ENCODE measurements at places on chromosomes 2 and 18.
A peak's percentile ranks its signal among the peaks of the same experiment; 100 is the strongest.

GRCh38 chr2:9247177-9247576 lies 40.6 kb downstream of the ASAP2 start:
- no peak for DNase-seq

DNA sequence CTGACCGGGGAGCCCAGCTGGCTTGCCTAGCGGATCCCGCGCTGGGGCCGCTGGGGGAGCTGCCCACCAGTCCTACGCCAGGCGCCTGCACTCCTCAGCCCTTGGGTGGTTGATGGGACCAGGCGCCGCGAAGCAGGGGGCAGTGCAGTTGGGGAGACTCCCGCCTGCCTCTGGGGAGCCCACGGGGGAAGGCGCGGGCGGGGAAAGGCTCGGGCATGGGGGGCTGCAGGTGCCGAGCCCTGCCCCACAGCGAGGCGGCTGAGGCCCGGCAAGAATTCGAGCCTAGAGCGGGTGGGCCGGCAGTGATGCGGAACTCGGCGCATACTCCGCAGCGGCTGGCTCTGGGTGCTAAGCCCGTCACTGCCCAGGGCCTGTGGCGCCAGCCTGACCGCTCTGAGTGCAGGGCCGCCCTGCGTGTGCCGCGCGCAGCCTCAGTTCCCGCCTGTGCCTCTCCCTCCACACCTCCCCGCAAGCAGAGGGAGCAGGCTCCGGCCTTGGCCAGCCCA lies 249.1 kb upstream of the TEKT4 start:
- DNase-seq, result no peak

DNA sequence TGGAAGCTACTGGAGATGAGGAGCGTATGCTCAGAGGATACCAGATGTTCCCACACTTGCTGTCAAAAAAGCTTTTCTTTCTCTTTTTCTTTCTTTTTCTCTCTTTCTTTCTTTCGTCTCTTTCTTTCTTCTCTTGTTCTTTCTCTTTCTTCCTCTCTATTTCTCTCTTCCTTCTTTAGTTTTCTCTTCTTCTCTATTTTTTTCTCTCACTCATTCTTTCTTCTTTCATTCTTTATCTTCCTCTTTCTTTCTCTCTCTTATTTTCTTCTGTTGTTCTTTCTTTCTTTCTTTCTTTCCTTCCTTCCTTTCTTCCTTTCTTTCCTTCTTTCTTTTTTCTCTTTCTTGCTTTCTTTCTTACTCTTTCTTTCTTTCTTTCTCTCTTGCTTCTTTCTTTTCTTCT lies 457.6 kb downstream of the CMPK2 start:
- DNase-seq, result no peak

DNA sequence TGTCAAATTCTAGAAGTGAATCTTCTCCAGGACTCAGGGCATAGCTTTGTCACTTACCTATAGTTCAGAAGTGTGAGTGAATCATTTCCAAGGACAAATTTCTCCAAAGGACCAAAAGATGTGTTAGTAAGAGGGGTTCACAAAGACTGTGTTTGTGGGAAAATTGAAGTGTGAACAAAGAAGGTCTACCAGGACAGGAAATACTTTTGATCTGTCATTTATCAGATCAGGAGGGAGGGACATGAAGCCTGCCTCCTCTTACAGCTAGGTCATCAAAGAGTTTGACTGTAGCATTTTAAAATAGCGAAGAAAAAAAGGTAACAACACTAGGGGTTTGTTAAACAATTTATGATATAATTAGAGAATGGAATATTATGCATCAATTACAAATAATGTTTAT lies 2.0 kb upstream of the CD28 start:
- DNase-seq, result no peak

DNA sequence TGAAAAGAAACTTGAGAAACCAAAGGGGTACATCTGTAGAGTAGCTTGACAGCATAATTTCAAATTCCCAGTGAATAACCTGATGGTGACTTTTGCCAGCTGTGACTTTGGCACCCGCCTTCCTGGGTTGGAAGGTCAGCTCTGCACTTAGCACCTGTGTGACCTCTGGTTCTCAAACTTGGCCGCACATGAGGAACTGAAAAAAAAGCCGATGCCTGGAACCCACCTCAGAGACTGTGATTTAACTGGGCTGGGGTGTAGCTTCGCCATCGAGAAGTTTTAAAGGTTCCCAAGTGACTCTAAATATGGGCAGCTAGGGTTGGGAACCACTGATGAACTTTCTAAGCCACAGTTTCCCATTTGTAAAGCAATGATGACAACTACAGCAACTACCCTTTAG lies 6.5 kb downstream of the EFEMP1 start:
- DNase-seq, result peak; percentile 28

DNA sequence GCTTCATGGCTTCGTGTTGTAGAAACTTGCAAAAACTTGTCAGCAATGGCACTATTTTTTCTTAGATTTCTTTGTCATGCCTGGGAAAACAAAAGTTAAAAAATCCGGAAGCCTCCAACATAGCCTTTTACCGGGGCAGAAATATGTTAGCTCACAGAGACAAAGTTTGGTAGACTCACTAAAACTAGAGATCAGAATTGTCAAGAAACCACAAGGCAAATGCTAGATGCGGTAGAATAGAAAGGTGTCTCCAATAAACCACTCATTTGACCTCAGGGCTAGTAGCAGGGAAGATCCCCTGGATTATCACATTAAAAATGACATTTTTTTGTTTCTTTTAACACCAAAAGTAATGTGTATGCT lies 405 bp downstream of the CASP10 start:
- DNase-seq, result no peak

- DNase-seq, result no peak
Observed at GRCh38 chr2:6644261-6644660, 221.4 kb downstream of the CMPK2 start.

DNA sequence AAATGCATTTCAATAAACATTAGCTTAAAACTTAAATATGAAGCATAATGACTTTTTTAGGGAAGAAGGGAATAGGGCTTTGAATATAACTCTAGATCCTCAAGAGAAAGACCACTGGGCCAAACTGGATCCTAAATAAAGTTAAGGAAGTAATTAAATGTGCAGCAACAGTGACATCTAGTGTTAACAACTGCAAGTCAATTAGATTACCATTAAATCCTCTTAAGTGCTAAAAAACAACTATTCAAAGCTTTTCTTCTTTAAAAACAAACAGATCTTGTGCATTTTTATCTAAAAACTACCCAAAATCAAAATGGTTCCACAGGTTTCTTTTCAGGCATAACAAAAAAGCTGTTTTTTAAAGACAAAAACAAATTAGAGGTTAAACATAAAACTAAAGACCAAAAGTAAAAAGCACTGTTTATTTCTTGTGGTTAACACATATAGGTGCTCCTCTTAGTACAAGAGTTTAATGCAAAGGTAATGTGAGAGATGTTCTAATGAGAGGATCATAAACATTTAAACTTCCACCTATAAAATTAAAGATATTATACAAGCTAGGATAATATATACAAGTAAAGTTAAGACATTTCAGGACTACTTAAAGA lies 111.4 kb downstream of the THADA start:
- DNase-seq, result peak; percentile 80

GRCh38 chr18:79788734-79789085 lies 9.0 kb upstream of the KCNG2 start:
- DNase-seq, result no peak

GRCh38 chr2:236336575-236337464 lies 72.6 kb upstream of the ASB18 start:
- no peak for DNase-seq

DNA sequence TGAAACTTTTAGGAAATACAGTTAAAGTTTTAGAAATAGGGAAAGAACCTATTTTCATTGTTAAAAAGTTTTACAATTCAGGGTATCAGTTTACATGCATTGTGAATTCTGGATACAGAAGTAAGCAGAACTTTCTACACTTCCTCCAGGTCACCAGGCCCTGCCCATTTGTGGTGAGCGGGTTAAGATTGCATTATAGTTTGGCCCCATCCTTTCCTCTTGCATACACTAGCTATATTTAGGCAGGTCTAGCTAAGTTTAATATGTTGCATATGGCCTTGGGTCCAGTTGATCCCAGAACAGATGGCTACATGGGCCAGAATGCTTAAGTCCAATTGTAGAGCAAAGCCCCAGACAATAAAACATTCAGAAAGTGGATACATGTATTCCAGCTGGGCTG lies 4.8 kb downstream of the VWA3B start:
- DNase-seq, result no peak

DNA sequence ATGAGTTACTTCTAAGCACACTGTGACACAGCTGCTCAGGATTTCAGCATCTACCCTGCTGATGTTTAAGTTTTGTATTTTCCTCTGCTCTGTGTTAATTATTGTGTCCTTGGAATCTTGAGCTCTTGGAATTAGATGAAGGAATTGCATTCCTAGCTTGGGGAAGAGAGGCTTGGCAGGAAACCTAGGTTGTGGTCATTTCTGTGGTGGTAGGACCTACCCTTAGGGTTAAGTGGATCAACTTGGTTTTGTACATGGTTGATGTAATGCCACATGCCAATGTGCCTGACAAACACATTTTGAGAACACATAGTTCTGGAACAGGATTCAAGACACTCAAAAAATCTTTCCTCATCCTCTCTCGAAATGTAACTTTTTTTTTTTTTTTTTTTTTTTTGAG lies 264.5 kb upstream of the MEX3C start:
- no peak for DNase-seq

DNA sequence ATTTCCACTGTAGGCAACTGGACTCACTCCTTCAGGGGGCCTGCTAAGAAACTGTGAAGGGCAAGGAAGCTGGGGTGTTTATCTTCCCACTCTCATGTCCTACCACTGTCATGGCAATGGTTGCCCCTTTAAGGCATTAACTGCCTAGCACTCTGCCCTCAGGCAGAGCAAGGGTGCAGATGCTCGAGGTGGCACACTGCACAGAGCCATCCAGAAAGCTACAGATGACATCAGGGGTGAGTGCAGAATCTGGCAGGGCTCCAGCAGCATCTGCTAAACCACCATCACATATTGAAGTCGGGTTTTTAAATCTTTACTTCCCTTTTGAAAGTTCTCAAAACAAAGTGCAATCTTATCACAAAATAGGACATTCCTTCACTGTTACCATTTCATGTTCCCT lies 75.4 kb downstream of the RAPGEF4 start:
- DNase-seq, result peak; percentile 73

DNA sequence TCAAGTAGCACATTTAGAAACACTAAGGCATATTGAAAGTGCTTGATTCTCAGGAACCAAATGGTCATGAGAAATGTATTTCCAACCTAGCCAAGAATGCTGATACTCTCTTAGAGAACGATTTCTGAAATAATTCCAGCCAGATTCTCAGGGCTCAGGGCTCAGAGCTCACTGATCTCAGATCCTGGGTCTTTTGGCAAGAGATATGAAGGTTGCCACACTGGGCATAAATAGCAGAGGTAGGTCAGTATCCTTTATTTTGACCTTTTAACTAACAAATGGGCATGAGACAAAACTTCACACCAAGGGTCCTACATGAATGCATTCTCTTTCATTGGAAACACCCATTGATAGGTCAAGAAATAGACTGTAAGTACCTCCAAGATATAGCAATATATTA lies 364.1 kb downstream of the ALK start:
- DNase-seq, result no peak

DNA sequence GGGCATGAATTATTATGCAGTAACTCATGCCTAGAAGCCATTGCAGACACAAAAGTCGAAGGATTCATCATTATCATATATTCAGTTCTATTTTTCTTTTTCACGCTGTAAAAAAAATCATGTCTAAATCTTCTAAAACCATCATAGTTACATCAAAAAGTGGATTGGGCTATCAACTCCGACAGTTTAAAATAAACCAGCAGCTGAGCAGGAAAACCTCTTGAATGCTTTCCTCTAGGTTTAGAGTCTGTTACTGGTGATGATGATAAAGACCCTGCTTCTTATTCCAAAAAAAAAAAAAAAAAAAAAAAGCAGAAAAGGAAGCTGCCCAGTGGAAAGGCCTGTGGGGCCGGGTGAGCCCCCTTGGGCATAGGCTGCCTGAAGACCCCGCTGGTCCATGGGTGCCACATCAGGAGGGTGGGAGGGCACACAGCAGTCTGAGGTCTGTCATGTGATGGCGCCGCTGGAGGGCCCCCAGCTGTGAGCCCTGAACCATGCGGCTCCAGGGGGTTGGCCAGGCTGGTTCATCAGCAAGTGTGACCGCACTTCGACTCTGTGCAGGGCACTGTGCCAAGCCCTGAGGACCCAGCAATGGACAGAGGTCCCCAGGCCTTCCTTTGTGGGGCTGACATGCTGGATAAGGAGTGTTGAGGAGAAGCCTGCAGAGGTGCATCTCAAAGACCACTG lies 199.6 kb downstream of the EIPR1 start:
- no peak for DNase-seq

GRCh38 chr18:70578480-70578879 lies 289.6 kb downstream of the SOCS6 start:
- DNase-seq, result no peak

- DNase-seq, result no peak
Observed at GRCh38 chr2:58035352-58035751, 11.3 kb upstream of the VRK2 start.

GRCh38 chr2:24421668-24422067 lies 61.3 kb upstream of the ITSN2 start:
- DNase-seq, result peak; percentile 66

DNA sequence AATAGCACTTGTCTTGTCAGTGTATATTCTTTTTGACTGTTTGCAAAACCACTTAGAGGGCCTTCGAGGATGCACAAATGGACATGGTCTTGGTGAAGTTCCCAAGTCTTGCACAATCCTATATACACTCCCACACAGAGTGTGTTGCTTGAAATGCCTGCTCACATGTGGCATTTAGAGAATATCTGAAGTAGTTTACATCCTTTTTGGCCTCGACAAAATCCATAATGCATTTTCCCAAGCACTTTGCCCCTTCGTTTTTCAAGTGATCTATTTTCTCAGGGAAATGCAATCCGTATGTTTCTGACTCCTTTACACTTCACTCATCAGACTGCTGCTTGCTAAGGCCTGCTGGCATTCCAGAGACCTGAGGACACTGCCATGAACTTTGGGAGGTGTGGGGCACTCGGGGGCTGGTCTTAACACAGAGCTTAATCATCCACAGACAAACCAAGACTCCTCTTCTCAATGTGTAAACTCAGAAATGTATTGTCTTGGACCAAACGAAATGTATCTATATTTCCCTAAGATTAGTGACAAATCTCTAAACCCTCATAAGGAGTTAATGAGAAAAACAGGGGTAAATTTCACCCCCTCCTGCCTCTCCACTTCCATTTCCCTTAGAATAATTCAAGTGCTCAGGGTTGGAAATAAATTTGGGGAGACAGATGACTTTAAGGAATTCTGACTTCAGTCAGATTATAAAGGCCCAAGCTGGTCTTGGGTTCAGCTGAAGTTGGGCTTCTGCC lies 219.3 kb upstream of the APCDD1 start:
- DNase-seq, result no peak

DNA sequence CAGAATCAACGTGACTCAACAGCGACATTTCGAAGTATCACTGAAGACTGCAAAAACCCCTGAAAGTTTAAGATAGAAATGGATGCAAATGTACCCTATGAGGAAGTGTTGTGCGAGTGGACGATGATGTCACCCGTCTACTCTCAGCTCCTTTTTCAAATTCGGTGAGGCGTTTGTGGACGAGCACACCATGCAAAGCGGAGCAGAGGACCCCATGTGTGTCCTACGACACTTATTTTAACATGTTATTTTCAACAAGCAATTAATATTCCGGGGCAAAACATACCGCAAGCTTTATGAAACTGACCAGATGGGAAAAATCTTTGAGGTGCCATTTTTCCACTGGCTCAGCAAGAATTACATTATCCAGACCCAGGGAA lies 2.0 kb downstream of the PXDN start:
- DNase-seq, result no peak

- no peak for DNase-seq
Observed at GRCh38 chr18:49081511-49082155, 130.9 kb upstream of the SMAD7 start.

GRCh38 chr2:96970248-96970875 lies 16.0 kb downstream of the FAM178B start:
- DNase-seq, result no peak

- DNase-seq, result no peak
Observed at GRCh38 chr2:24174851-24175277, at the start of gene FAM228A. TSS of gene FAM228A (plus strand) at chr2:24175053. CDS start at chr2:24175481, 428 bp downstream.
